ENCODE measurements at places on chromosomes 7 and 10.

GRCh38 chr10:27779462-27780015 lies 33.9 kb upstream of the MKX start:
- H3K36me3 ChIP-seq = no peaks in the 10 kb centered on the region
- DNase-seq = no peak
- no peak overlapping the region for H3K4me3 ChIP-seq
- no peaks in the 10 kb centered on the region for H3K27me3 ChIP-seq
- H3K4me1 ChIP-seq = no peaks in the 10 kb centered on the region

DNA sequence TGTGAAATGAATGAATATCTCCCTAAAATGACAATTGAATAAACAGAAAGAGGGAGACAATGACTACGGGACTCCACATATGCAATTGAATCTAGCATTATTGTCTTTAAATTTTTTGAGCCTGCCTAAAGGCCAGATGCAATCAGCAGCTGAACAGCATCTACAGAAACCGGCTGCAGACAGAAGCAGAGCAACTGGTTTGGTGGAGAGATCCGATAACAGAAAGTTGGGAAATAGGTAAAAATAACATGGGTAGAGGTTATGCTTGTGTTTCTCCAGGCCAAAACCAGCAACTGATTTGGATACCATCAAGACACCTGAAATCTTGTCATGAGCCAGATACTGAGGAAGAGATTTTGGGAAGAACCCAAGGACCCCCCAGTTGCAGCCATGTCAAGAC lies 146.6 kb downstream of the ZNF33B start:
- H3K4me1 ChIP-seq = no peaks in the 10 kb centered on the region
- H3K27ac ChIP-seq = no peak overlapping the region
- no peak for DNase-seq
- H3K27me3 ChIP-seq = no peaks in the 10 kb centered on the region

GRCh38 chr7:49670991-49671390 lies 102.4 kb upstream of the VWC2 start:
- H3K4me3 ChIP-seq = no peak overlapping the region
- H3K27ac ChIP-seq = no peak overlapping the region
- no peaks in the 10 kb centered on the region for H3K36me3 ChIP-seq

- H3K4me1 ChIP-seq = no peaks in the 10 kb centered on the region
- no peaks in the 10 kb centered on the region for H3K36me3 ChIP-seq
- H3K4me3 ChIP-seq = no peak overlapping the region
These were observed 117.9 kb upstream of the KLF6 start for GRCh38 chr10:3902809-3903410.

GRCh38 chr7:14598978-14599377 lies 303.6 kb downstream of the DGKB start:
- H3K27me3 ChIP-seq = no peaks in the 10 kb centered on the region
- H3K27ac ChIP-seq = no peak overlapping the region
- DNase-seq = no peak
- H3K36me3 ChIP-seq = no peaks in the 10 kb centered on the region
- no peak overlapping the region for H3K4me3 ChIP-seq

DNA sequence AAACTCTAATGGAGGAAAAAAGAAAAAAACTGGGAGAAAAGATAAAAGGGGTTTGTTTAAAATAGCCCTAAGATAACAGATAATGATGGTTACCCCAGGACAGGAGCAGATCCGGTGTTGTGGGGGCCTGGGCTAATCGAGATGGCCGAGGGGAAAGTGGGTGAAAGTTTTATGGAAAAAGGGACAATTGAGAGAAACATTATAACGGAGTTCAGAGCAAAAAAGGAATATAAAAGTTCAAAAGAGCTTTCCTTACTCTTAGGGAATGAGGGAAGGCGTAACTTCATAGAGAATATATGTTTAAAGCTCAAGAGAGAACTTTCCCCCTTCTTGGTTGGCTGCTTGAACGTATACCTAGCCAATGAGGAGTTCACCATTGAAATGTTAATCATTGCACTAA lies 131.4 kb downstream of the BAMBI start:
- no peaks in the 10 kb centered on the region for H3K27me3 ChIP-seq
- H3K27ac ChIP-seq = no peak overlapping the region
- no peak overlapping the region for H3K4me3 ChIP-seq
- H3K36me3 ChIP-seq = no peaks in the 10 kb centered on the region

GRCh38 chr10:126022841-126023240 lies 126.5 kb downstream of the FANK1 start:
- H3K36me3 ChIP-seq = no peaks in the 10 kb centered on the region
- H3K4me1 ChIP-seq = no peaks in the 10 kb centered on the region
- no peak for DNase-seq
- no peaks in the 10 kb centered on the region for H3K27me3 ChIP-seq
- H3K27ac ChIP-seq = no peak overlapping the region
- H3K4me3 ChIP-seq = no peak overlapping the region

DNA sequence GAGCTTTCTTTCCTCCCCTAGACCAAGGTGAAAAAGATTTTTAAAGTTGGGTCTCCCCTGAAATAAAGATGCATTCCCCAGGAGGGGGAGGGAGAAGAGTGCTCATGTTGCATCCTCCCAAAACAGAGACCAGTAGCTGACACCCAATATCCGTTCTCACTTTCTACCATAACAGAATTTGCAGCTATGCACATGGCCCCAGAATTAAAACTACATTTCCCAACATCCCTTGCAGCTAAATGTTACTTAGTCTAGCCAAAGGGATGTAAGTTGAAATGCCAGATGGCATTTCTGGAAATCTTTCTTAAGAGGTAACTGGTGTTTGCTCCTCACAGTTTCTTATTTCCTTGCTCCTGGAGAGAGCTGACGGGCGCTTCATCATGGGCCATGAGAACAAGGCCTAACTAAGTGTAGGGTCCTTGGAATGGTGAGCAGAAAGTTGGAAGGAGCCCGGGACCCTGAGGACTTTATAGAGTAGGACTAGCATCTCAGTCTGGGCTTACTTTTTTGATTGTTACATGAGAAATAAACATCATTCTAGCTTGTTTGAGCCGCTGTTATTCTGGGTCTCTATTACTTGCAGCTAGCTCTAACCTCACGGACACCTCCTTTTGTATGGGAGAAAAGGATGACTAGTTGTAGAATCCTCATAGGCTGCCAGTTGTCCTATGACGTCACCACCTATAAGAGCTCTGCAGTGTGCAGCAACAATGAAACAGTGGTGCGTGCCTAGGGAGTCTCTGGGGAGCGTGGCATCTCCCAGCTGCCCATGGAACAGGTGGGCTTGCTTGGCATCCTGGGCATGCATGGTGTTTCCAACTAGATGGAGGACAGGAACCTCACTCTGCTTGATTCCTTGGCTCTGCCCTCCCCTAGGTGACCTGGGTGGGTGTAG lies 46.1 kb upstream of the EXOC6 start:
- no peaks in the 10 kb centered on the region for H3K27me3 ChIP-seq
- no peak overlapping the region for H3K27ac ChIP-seq
- no peaks in the 10 kb centered on the region for H3K36me3 ChIP-seq
- H3K4me3 ChIP-seq = no peak overlapping the region
- DNase-seq = no peak
- no peaks in the 10 kb centered on the region for H3K4me1 ChIP-seq

DNA sequence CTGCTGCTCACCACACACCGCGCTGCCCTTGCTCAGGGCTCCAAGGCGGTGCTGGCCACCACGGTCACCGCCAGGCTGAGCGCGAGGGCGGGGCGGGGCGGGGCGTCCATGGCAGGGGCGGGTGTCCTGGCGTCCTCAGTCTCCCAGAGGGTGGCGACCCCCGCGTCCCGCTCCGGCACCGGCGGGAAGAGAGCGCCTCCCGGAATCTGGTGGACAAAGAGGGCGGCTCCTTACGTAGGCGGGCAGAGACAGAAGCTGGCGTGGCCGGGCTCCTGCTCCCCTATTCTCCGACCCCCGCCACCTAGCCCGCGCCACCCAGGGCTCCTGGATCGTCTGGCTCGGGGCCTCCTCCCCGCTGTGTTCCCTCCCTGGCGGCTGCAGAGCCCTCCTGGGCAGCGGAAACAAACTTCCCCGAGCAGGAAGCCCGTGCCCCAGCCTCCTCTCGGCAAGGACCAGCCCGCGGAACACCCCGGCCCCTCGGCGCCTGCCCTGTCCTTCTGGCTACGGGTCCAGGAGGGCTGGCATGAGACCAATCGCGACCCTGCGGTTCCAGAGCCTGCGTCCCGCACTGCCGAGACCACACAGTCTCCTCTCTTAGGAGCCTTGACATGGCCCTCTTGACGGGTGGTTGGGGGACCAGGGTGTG lies 133.8 kb upstream of the ZNF92 start:
- no peaks in the 10 kb centered on the region for H3K27me3 ChIP-seq
- DNase-seq = peak; percentile 65
- H3K4me1 ChIP-seq = no peaks in the 10 kb centered on the region
- peak overlapping the region; percentile 40 for H3K4me3 ChIP-seq
- peak overlapping the region; percentile 58 for H3K27ac ChIP-seq
- no peaks in the 10 kb centered on the region for H3K36me3 ChIP-seq
